ENCODE measurements at places on chromosomes 6 and 20.

GRCh38 chr6:145929037-145929633 is 35.0 kb downstream of the SHPRH start:
- no peak for DNase-seq

DNA sequence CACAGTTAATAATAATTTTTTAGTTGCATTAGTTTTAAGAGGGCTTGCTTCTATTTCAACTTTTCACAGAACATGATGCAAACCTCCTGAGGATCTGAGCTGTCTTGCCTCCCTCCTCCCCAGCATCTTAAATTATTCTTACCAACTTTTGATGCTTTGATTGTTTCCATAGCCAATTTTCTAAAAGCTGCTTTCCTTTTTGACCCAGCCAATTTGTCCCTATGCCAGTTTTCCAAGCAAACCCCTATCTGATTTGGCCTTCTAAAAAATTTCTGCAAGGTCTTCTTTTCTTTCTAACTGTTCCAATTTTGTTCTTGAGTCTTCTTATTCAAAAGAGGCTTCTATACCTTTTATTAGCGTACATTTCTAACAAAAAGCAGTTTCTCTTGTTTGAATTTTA is 26.5 kb upstream of the SNAP25 start:
- DNase-seq = no peak

- no peak for DNase-seq
These were observed 97.4 kb downstream of the IYD start for GRCh38 chr6:150466196-150466595.

DNA sequence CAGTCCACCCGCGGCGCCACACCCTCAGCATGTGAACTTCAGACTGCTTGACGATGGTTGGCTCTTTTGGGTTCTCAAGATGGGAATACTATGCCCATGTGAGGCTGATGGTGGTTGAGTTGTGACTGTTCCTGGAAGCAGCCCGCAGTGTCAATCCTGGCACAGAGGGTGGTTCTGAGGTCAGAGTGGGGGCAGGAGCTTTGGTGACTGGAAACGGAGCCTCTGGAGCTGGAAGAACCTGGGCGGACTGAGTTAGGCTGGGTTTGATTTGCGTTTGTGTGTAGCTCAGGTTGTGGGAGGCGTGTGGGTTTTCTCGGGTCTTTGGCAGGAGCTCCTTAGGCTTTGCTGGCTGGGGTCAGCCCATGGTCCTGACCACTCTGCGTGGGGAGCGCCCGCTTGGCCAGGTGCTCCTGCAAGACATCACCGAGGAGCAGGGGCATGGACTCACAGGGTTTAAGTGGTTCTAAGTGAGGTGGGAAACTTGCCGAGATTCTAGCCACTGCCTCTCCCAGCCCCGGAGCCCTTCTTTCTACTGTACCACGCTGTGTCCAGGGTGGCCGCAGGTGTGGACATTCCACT is 37.3 kb upstream of the SLC22A1 start:
- DNase-seq = no peak

DNA sequence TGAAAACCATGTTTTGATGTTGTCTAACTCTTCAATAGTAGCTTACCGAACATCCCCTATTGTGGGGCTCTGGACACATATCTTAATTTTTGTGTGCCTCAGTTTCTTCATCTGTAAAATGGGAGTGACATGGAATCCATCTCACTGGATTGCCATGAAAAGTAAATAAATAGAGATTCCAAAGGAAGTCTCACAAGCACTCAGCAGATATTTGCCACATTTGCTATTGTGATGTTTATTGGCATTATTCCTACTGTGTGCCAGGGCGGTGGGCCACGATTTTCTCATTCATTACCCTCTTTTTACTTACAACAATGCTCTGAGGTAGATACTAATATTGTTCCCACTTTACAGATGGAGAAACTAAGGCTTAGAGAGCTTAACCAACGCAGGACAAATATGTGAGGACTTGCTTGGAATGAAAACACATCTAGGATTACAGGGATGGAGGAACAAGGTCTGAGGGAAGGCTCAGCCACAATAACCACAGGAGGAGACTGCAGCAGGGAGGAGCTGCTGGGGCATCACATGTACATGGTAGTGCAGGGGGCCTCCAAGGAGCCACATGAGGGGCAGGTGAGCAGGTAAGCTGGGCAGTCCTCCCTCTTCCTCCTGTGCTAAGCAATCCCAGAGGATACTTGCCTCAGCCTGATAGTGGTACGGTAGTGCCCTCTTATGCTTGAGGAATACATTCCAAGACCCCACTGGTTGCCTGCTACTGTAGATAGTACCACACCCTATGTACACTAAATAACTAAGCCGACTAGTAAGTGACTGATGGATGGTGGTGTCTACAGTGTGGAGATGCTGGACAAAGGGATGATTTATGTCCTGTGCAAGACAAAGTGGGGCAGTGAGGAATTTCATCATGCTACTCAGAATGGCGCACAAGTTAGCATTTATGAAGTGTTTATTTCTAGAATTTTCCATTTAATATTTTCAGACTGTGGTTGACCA is 176.9 kb downstream of the FOXA2 start:
- DNase-seq = no peak

DNA sequence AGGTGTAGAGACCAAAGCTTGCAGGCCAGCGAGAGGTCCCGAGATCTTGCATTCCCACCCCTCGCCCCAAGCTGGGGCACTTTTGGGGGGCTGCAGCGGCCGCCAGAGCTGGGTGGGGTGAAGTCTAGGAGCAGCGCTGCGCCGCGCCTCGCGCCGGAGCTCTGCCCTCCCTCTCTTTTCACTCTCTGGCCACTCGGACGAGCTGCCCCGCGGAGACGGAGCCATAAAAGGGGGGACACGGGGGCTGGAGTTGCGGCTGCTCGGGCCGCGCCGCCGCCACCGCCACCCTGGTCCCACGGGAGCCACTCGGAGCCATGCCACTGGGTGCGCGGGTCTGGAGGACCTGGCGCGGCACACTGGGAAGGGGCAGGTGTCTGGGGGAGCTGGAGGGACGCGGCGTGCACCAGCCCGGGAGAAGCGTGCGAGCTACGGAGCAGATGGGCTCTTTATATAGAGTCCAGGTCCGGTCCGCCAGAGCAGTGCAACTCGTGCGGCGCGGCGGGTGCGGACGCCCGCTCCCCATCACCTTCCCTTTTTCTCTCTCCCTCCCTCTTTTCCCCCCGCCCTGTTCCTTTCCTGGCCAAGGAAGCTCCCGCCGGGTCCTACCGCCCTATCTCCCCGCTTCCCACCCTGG is 687 bp upstream of the HTR1B start:
- no peak for DNase-seq

DNA sequence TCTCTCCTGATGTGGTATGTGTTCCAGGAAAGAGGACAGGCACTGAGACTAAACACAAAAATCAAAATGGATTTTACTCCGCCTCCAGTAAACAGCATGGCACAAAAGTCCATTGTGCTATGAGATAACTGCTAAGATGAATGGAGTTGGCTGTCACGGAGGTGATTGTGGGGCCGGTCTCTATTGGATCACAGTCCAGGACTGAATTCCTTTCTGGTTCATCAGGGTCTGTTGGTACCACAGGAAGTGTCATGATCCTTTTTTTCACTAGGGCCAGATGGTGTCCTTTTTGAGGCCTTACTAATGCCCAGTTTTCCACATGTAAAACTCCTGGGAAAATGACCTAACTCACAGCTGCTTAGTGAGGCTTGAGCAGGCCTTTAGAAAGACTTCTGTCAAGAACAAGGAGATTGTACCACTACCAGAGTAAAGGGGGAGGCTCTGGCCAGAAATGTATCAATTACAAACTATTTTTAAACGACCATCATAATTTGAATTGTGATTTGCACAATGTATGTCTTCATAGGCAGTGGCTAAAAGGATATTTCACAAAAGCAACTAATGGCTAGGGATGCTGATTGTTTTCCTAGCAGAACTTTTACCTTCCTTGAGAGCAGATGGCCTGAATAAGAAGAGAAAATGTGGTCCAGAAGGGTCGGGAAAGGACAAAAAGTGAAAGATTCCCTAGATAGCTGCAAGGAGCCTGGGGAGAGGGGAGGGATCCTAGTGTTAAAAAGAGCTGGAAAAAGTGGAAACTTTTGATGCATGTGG is 192.2 kb upstream of the POU3F2 start:
- no peak for DNase-seq

- no peak for DNase-seq
These were observed 76.7 kb upstream of the ADGRG6 start for GRCh38 chr6:142225115-142225514.

DNA sequence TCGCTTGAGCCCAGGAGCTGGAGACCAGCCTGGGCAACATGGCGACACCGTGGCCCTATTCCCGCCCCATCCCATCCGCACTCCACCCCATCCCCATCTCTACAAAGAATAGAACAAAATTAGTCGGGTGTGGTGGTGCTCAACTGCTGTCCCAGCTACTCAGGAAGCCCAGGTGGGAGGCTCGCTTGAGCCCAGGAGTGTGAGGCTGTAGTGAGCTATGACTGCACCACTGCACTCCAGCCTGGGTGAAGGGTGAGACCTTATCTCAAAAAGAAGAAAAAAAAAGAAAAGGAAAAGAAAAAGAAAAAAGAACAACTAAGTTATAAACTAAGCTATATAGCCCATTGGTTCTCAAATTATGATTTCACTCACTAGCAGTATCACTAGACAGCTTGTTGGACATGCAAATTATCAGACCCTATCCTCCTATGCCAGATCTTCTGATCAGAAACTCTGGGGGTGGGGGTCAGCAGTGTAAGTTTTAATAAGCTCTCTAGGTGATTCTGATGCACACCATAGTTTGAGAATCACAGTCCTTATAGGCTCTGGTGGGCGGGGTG is 491 bp upstream of the ITCH start:
- no peak for DNase-seq

- DNase-seq = no peak
These were observed 21.6 kb downstream of the RALGAPA2 start for GRCh38 chr20:20690676-20691476.

- DNase-seq = no peak
These were observed 29.9 kb upstream of the PLCB4 start for GRCh38 chr20:9038791-9039535.

- no peak for DNase-seq
These were observed 6.9 kb upstream of the KIF16B start for GRCh38 chr20:16580147-16580546.

- DNase-seq = no peak
These were observed 27.2 kb downstream of the CARMIL1 start for GRCh38 chr6:25306379-25306778.

GRCh38 chr6:73612611-73613010 is 41.2 kb downstream of the SLC17A5 start:
- no peak for DNase-seq

GRCh38 chr6:163414117-163414945 is at the start of gene QKI:
TSS of gene QKI (plus strand) at chr6:163414718. CDS start at chr6:163415194, 476 bp downstream.
- DNase-seq = peak; percentile 62

DNA sequence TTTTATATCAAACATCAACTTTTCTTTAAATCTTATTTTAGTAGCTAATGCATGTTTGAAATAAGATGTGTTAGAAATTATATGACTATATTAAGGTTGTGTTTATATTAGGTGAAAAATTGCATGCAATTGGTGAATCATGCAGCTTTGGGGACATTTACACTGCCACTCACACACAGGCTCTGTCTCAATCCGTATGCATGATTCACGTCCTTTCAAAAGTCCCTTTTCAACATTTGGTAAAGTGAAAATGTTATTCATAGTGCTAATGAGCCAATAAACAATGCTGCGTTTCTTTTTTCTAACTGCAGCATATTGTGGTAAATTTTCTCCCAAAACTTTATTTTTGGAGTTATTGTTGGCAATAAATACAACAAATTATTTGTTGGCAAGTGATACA is 198.0 kb downstream of the FUT9 start:
- DNase-seq = no peak

DNA sequence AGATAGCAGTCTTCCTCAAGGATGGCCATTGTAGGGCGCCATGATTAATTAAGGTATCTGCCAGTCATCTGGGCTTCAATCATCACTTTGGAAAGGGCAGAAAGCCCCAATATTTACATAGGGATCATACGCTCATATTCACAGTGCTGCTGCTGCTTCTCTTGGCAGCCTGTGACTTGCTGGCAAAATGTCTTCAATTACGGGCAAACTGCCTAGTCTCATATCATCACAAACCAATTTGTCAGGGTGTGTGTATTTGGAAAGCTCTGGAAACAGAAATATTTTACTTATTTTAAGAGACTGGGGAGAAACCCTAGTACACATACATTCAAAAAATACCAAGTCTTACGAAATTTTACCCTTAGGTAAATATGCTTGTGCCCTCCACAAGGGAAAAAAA is 77.6 kb downstream of the SAMD5 start:
- no peak for DNase-seq

- peak; percentile 14 for DNase-seq
These were observed 152.7 kb upstream of the ENPP5 start for GRCh38 chr6:46323312-46323965.

GRCh38 chr6:108322728-108323127 is 27.9 kb downstream of the AFG1L start:
- no peak for DNase-seq

DNA sequence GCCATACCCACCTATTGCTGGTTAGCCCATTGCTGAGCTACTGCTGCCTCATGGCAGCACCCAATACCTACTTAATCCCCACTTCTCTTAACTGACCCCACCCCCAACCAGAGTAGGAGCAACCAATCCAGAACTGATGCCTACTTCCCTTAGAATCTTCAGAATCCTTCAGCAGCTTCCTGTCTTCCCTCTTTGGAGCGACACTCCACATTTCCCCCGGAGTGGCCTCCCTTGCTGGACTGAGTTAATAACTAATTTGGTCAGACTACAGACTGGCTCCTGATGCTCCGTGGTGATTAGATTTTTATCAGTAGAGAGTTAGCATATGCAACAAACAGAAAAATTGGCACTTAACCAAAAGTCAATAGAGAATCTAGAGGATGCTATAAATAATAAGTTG is 51.2 kb upstream of the UBR2 start:
- DNase-seq = no peak

DNA sequence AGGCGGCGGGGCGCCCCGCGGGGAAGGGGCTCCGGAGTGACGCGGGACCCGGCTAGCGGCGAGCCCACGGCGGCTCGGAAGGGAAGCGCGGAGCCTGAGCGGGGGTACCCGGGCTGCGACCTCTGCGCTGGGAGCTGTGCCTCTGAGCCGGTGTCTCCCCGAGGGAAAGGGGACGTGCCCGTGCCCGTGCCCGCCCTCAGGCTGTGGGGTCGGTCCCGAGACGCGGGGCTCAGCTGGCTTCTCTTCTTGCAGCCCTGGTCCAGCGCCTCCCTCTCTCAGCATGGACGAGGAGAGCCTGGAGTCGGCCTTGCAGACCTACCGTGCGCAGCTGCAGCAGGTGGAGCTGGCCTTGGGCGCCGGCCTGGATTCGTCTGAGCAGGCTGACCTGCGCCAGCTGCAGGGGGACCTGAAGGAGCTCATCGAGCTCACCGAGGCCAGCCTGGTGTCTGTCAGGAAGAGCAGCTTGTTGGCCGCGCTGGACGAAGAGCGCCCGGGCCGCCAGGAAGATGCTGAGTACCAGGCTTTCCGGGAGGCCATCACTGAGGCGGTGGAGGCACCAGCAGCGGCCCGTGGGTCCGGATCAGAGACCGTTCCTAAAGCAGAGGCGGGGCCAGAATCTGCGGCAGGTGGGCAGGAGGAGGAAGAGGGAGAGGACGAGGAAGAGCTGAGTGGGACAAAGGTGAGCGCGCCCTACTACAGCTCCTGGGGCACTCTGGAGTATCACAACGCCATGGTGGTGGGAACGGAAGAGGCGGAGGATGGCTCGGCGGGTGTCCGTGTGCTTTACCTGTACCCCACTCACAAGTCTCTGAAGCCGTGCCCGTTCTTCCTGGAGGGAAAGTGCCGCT is 686 bp downstream of the ZGPAT start:
- no peak for DNase-seq
